Endothelial cell (in vitro differentiated cells): ENCODE measurements at places on chromosomes 7 and 10.
A peak's percentile ranks its signal among the peaks of the same experiment; 100 is the strongest.

- no peak for DNase-seq
Observed at GRCh38 chr10:114499116-114499515, 94.8 kb upstream of the AFAP1L2 start.

- DNase-seq, result no peak
Observed at GRCh38 chr7:10803720-10804119, 170.0 kb upstream of the PHF14 start.

GRCh38 chr7:33258491-33258951 lies 129.2 kb downstream of the BBS9 start:
- no peak for DNase-seq

GRCh38 chr7:44388089-44388970 lies 62.9 kb upstream of the CAMK2B start:
- DNase-seq, result no peak

DNA sequence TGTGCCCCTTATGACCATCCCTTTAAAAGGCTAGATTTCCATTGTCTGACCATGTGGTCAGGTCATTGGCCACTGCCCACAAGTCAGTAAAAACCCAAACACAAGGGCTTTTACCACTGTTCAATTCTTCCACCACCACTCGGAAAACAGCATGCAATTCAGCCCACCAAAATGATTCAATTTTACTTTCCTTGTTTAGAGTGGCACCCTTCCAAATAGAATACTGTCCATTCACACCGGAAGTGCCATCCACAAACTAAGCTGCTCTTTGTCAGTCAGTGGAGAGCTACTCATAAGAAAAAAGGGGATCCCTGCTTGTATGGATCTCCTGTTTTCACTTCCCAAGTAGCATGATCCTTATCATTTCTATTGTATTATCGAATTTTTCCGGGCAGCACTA lies 350.7 kb upstream of the MBL2 start:
- no peak for DNase-seq

- no peak for DNase-seq
Observed at GRCh38 chr7:81298951-81299666, 380.3 kb upstream of the SEMA3C start.

- DNase-seq, result no peak
Observed at GRCh38 chr7:142916508-142916907, 17.0 kb downstream of the TRPV5 start.

DNA sequence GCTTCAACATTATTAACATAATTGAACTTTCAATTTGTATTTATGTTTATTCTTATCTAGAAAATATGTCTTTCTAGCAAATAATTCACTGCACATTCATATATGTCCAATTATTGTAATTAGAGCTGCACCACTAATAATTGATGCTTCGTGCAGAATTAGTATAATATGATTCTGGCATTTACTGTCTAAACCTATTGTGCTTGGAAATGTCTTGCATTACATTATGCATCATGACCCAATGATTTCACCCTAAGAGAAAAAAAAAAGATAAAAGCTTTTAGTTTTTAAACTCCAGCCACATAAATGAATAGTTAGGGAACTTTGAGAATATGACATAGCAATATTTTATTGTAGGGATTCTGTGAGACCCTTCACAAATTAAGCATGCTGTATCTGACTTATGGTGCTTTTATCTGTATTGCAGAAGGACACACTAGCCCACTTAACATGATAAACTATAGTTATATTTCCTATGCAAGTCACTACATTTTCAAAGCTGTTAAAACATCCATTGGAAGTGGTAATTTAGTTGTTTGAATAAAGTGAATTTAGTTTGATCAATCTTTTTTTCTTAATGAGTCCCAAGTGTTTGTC lies 1609.1 kb downstream of the REEP3 start:
- no peak for DNase-seq

- no peak for DNase-seq
Observed at GRCh38 chr7:44097064-44097932, 6.8 kb upstream of the AEBP1 start.

- no peak for DNase-seq
Observed at GRCh38 chr10:15990535-15991129, 130.3 kb upstream of the MINDY3 start.

DNA sequence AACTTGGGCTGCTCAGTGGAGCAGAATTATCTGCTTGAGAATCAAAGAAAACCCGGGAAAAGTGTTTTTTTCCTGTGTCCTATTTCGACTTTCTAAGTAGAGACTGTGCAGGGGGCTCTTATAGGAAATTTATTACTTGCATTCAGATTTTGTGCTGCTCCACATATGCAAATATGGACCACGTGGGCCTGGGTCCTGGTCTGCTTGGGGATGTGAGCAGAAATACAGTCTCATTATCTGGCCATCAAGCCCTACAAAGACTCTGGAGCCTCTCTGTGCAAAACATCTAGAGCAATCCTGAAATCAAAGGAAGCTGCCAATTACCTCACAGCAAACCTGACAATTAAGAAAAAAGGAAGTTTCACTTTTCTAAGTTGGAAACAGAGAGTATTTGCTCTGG lies 216.9 kb downstream of the LRMDA start:
- no peak for DNase-seq

DNA sequence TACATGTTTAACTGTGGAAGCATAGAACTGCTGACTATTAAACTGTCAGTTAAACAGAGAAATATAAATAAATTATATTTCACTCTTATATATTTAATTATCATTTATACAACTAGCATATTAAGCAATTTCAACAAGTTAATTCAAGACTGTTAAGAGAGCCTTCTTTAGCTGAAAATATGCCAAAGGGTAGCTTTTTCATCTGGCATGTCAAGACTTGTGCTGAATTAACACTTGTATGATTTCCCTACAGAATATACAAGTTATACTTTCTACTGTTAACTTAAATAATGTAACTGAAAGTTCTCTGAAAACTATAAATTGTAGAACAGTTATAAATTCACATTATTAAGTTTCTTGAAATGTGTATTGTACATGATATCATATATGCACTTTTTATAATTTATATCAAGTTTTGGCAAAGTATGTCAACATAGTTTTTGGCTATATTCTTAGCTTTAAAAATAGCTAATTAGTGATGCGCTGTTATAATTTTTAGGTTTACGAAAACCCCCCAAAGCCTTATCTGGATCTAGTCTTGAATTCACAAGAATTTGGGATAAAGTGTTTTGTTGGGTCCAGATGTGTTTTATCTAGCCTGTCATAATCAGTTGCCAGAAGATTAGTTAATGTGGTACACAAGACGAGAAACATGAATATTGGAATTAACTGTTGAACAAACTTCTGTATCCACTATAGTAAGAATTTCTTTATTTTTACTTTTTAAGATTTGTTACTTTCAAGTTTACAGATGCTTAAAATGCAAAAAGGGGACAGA lies 231.1 kb upstream of the FOXP2 start:
- DNase-seq, result no peak

DNA sequence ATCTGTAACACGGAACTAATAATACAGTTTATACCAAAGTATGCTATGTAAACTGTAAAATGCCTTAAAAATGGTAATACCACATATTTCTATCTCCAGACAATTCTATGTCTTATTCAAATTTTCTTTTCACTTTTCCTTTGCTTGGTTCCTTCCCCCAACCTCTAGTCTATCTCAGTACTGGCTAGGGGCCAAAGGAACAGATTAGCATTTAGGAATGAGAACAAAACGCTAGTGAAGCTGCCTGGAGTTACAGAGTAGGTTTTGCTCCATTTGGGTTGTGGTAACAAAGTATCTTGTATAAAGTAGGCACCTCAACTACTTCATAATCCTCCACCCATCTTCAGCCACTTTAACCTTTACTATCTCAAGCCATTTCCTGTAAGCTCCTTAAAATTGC lies 94.1 kb downstream of the HBP1 start:
- DNase-seq, result no peak

GRCh38 chr10:122727426-122727825 lies 27.8 kb upstream of the C10orf120 start:
- no peak for DNase-seq

DNA sequence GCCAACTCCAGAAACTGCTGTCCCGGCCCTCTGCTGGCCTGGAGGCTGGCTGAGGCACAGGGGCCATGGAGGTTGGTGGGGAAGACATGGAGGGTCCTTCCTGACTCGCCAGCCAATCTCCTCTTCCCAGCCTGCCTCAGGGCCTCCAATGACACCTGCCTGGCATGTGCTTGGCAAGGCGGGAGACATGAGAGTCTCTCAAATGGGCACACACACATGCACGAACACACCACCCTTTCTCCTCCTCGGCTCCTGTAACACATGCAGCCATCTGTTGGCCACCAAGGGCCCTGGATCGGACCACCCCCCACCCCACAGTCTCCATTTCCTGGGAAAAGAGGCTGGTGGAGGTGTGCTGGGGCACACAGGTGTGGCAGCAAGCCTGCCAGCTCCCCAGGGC lies 56.4 kb downstream of the YKT6 start:
- DNase-seq, result no peak

DNA sequence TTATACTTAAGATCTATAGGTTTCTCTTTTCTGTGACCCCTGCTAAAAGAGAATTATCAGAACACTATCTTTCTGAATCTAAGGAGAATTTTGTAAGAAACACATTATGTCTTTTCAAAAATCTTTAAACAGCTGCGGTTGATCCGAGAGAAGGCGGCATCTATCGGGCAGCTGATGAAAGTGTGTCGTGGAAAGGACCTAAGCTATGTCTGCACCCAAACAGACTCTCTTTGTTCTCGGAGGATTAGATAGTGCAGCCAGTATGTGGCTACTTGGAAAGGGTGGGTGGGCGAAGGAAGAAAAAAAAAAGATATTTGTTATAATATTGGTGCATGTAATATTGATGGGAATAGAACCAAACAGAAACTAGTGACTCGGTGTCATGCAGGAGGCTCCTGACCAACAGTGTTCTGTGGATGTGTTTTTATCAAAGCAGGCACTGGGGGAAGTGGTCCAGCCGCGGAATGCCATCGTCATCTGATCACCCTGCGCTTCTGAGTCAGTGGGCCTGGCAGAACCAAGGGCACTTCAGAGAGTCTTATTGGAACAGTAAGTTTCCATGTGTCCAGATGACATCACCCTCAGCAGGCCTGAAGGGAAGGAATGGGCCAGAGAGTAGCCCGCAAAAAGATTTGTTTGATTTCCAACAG lies 509.7 kb upstream of the AKR1E2 start:
- DNase-seq, result no peak

DNA sequence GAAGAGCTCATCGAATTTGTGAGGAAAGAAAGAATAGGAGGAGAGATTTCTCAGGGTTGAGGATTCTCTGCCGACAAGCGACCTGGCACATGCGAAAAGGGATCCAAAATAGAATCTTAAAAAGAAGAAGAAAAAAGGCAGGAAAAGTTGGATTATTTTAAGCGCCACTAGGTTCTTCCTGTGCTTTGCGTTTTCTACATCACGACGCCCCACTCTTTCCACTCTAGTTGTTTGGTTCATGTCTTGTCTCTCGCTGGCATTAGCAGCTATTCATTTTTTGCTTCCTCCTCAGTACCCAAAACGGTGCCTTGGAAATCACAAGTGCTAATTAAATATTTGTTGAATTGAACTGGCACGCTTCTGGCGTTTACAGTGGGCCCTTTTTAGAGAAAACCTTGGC lies 674 bp upstream of the FRA10AC1 start:
- no peak for DNase-seq

DNA sequence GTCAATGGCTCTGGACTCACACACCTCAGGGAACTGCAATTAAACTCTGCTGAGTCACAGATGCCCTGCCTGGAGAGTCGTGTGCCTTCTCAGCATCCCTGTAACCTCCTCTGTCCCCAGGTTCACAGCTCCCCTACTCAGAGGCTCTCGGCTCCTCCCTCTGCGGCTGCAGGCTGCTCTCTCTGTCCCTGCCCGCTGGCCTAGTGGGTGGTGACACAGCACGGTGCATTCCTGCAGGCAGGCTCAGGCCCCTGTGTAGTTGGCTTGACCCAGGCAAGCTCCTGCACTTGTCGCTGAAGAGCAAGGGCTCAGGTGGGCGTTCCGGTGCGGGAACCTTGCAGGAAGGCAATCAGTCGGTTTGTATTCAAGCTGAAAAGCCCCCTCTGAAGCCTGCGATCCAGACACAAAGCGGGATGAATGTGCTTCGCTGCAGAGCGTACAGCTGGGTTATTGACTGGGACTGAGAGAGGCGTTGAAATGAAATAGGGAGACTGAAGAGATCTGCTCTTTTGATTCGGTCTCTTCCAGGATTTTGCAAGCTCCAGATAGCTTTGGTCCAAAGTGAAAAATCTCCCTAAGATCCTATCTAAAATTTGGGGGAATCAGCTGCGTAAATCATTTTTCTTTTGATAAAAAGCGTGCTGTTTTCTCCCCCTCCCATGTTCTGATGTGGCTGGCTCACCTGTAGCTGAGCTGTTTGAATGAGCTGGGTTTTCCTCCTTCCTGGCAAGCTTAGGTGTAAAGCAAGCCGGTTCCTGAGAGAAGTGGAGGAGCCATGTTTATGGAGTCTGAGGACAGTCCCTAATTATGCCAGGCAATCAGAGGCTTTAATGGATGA lies 208.7 kb upstream of the PHYHIPL start:
- peak; percentile 29 for DNase-seq

DNA sequence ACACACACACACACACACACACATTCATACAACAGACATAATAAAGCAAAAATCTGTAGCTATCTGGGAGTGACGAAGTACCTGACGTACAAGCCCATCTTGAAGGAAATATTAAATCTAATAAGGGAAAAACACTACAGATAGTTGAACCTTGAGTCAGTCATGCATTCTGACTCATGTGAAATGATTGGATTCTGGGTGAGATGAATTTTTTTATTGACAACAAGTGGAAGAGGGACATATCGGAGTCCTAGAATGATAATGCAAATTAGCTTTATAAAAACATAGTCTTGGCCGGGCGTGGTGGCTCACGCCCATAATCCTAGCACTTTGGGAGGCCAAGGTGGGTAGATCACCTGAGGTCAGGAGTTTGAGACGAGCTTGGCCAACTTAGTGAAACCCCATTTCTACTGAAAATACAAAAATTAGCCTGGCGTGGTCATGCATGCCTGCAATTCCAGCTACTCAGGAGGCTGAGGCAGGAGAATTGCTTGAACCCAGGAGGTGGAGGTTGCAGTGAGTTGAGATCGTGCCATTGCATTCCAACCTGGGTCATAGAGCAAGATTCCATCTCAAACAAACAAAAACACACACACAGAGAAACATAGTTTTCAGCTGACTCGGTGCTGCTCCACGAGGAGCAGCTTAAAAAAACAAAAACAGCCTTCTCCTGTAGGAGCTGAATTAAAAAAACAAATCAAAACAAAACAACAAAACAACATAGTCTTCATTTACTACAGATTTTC lies 154.4 kb upstream of the MKLN1 start:
- DNase-seq, result no peak

- no peak for DNase-seq
Observed at GRCh38 chr7:84633-85020, 107.7 kb upstream of the FAM20C start.

DNA sequence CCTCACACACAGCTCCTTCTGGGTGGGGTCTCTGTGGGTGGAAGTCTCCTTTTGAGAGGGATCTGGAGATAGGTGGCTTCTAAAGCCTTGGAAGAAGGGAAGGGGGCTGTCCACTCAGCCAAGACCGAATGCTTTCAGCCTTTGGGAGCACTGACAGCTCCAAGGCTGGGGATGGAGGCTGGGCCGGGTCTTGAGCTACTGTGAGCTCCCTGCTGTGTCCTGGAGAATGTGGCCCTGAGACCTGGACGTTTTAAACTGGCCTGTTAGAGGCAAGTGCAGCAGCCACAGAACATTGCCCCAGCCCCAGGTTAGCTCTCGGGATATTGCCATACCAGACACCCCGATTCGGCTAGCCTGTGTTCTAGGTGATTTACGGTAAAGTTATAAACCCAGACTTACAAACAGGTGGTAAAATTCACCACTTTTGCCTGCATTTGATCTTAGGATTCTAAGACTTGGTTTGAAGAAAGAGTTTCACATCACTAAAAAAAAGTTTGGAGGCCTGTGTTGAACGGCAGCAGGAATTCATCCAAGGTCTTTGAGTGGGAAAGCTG lies 548.5 kb upstream of the FOXK1 start:
- DNase-seq, result no peak

GRCh38 chr7:39461263-39461820 lies 104.9 kb upstream of the YAE1 start:
- no peak for DNase-seq
